Astrocyte of the hippocampus (primary cell): ENCODE measurements at places on chromosomes 12 and 14.

DNA sequence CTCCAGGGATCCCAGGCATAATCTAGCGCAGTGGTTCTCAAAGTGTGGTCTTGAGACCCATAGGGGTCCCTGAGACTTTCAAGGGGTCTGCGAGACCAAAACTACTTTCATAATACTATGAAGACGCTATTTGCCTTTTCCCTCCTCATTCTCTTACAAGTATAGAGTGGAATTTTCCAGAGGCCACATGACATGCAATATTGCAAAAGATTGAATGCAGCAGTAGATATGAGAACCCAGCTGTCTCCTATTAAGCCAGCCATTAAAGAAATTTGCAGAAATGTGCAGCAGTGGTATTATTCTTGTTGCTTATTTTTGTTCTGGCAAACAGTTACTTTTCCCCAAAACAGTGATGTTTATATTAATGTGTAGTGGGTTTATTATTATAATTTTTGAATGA is 62.8 kb downstream of the VWF start:
- DNase-seq, result no peak

GRCh38 chr12:116425256-116426193 is 133.7 kb upstream of the MAP1LC3B2 start:
- no peak for DNase-seq

DNA sequence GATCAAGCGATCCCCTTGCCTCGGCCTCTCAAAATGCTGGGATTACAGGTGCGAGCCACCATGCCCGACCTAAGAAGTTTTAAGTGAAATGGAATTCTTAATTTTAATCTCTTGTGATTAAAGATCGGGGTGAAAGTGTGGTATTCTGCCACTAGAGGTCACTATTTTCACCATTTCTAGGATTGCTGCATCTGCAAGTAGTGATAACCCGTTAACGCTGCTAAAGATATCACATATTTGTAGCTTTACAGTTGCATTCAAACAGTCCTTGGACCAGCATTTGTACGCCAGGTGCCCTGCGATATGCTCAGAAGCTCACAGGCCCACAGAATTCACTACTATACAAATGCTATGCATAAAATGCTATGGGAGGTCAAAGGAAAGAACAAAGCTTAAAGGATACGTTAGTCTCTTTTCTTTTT is 19.3 kb downstream of the CCDC62 start:
- peak; percentile 66 for DNase-seq

DNA sequence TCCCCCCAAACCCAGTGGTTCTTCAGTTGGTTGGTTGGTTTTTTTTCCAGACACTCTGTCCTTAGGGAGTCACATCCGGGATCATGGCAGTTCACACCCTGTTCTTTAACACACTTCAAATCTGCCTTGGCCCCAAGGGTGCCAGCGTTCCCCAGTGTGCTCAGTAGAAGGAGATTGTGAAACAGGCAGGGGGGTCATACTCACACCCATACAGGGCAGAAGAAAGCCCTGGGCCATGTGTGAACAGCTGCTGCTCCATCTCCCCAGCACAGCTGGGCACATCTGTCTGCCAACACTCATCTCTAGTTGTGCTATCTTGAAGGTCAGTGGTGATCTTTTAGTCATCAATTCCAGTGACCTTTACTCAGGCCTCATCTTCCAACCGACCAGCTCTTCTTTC is 64.4 kb upstream of the FUT8 start:
- no peak for DNase-seq

GRCh38 chr12:3332188-3332587 is 158.8 kb upstream of the PRMT8 start:
- peak; percentile 39 for DNase-seq

- peak; percentile 77 for DNase-seq
Measured at GRCh38 chr12:31324845-31325523, 966 bp downstream of the SINHCAF start.

- DNase-seq, result peak; percentile 73
Measured at GRCh38 chr12:24396224-24396623, 446.8 kb upstream of the SOX5 start.

DNA sequence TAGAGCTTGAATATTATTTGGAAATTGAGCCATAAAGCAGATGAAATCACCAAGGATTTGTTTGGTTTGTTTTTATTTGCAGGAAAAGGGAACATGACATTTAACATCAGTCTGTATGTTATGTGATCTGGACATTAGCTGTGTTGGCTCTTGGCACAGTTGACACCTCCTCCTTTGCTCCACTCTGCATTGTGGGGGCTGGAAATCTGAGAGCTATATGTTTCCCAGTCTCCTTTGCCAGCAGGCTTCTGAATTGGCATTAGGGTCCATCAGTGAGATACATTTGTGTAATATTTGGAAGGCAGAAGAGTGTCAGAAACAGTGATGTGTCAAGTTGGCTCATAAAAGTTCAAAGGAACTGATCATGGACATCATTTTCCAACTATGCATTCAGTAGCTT is 322.1 kb upstream of the ATP2B1 start:
- no peak for DNase-seq

GRCh38 chr12:67957383-67957782 is 31.9 kb upstream of the IFNG-AS1 start:
- no peak for DNase-seq

GRCh38 chr12:51471111-51471864 is 46.7 kb downstream of the SLC4A8 start:
- DNase-seq, result no peak

DNA sequence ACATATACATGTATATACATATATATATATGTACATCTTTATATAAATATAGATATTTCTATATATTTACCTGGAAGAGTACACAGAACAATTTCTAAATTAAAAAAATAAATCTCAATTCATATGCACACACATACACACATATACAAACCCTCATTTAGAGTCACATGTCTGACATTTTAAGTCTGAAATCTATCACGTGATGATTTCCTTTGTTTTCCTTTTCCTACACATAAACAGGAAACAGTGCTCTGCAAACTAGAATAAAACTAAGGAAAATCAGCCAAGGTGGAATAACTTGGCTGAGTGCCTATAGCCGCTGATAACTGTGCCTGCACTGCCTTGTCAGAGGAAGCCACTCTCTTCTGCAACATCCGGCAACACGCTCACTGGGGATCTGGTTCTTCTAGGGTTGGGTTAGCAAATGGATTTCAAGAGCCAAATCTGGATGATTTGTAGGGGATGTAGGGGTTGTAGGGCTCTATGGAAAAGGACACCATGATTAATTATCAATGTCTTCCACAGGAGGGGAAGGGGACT is 480.7 kb downstream of the TMEM132D start:
- DNase-seq, result peak; percentile 8

GRCh38 chr14:67650151-67650550 is 24.3 kb downstream of the VTI1B start:
- DNase-seq, result no peak

DNA sequence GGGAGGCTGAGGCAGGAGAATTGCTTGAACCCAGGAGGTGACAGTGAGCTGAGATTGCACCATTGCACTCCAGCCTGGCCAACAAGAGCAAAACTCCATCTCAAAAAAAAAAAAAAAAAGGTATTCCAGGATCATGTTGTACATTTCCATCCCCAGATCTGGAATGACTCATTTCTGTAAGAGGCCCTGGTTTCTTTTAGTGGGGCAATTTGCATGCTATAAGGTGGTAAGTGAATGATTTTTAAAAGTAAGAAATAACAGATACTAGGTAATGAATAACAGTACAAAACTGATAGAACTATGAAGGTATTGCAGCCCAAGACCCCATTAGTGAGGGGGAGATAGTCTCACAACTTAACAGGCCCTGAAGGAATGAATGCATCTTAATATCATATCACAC is 17.7 kb upstream of the ADCK1 start:
- DNase-seq, result peak; percentile 12

DNA sequence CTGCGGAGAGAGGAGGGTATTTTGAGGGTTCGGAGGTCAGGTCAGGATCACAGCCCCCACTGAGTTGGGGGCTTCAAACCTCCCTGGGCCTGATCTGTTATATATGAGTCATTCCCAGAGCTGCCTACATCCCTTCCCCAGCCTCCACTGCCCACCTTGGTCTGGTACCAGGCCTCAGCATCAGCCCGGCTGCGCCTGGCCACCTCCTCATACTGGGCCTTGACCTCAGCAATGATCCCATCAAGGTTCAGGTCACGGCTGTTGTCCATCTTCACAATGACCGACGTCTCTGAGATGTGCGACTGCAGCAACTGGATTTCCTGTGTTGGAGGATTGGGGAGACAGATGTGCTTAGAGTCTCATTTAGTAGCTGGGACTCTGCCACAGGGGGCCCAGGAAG is 4.2 kb downstream of the KRT84 start:
- DNase-seq, result no peak

- no peak for DNase-seq
Measured at GRCh38 chr12:80709811-80710726, 2.6 kb downstream of the MYF6 start.

- DNase-seq, result peak; percentile 95
Measured at GRCh38 chr12:3117591-3118015, 40.4 kb downstream of the TSPAN9 start.

DNA sequence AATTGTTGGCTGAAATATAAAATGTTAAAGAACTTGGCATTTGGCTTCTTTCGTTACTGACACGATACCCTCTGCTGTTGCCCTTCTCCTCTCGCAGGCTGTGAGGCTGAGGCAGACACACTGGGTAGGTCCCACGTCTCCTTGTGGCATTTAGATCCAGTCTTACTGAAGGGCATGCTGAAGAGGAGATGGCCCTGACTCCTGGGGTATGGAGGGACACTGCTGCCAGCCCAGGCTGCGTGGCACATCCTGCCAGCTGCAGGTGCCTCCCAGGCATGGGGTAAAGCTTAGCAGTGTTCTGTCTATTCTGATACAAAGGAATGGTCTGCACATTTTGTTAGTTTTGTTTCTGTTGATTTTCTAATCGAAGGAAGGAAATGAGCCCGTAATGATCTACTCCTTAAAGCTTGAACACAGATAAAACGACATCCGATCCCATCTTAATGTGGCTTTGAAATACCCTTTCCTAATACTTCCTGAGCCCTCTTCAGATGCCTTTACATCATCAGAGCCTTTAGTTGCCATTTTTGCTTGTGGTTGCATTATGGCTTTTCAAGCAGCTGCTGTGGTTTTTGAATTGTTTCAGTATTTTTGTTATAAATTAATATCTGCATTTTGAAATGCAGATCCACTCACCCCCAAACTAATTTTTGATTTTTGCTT is 61.1 kb downstream of the WDR20 start:
- no peak for DNase-seq

GRCh38 chr14:102907303-102907844 is 15.1 kb upstream of the AMN start:
- no peak for DNase-seq

DNA sequence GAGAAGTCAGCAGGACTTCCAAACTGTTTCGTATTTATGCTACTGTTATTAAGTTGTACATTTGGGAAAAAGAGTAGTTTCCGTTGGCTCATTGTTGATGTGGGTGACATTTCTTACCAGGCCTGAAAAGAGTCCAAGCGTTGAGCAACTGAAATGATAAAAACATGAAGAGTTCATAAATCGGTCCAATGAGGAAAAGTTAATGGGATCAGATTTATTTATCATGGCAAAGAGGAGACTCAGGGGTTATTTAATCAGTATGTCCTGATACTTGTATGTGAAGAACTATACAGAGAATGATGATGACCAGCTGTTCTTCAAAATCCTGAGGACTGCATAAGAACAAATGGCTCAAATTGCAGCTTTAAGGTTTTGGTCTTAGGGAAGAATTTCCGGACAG is 7.7 kb downstream of the VRK1 start:
- no peak for DNase-seq

DNA sequence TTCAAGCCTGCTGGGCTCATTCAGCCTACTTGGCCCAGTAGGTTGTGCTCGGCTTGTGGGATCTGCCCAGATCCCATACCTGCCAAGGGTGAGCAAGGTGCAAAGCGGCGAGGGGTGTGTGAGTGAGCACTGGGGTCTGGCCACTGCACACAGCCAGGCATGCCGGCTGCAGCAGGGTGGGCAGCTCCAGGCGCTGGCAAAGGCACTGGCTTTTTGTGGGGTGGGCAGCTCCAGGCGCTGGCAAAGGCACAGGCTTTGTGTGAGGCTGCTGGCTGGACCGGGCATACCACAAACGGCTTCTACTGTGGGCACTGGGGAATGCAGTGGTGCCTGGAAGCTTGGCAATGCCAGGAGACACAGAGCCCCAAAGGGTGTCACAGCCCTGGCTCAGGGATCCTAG is 137.4 kb downstream of the SLC16A7 start:
- DNase-seq, result no peak
